ENCODE measurements at places on chromosomes 2 and 18. TPM values are rescaled to one million over a fixed set of nuclear protein-coding genes. Genes with fewer than 3 reads are reported as not detected.

- no peak for DNase-seq
Measured at GRCh38 chr2:19617257-19617848, 258.9 kb upstream of the OSR1 start.

DNA sequence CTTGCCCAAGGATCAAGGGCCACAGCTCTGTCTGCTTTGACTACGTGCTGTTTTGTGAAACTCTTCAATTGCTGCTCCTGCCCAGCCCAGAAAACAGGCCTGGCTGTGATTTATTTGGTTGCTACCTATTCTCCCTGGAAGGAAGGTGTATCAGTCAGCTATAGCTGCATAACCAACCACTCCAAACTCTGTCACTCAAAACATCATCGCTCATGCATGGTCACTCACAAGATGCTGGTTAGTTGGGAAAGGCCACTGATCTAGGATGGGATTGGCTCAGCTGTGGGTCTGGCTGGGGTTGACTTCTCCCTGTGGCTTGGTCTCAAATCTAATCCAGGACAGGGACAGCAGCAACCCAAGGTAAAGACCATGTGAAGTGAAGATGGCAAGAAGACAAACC, 14.6 kb downstream of the TEX51 start:
- DNase-seq, result no peak

GRCh38 chr18:79067611-79068010, 1.6 kb upstream of the ATP9B start:
- DNase-seq, result no peak

- no peak for DNase-seq
Measured at GRCh38 chr2:235685024-235685721, 191.3 kb downstream of the AGAP1 start.

DNA sequence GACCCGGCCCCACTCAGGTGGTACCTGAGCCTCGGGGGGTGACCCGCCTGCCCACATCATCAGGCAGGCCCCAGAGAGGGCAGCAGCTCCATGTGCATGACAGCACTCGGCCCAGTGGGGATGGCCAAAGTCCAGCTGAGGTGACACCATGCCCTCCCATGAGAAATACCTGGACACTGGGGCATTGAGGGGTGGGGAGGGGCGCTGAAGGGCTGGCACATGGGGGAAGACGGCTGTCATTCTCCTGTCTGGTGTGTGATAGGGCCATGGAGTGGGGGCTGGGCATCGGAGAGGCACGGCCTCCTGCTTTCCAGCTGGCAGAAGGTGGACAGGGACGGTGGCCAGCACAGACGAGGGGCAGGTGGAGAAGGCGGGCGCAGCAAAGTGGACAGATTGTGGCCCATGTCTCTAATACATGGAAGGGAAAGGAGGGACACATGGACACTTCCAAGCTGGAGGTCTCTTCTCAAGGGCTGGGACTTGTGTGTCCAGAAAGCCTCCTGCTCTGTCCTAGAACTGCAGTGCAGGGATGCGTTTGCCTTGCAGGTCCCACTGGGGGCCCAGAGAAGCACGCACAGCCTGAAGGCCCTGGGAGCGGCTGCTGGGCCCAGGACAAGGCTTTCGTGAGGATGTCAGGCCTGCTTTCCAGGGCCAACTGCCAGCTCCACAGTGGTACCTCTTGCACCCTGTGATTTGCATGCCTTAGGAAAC, 302.2 kb downstream of the NDUFA10 start:
- DNase-seq, result no peak

GRCh38 chr2:201909348-201909747, 103.0 kb downstream of the CDK15 start:
- no peak for DNase-seq

GRCh38 chr18:52537261-52537660, 197.3 kb downstream of the DCC start:
- no peak for DNase-seq

- DNase-seq, result no peak
Measured at GRCh38 chr2:176753752-176754474, 458.7 kb upstream of the HNRNPA3 start.

GRCh38 chr2:180647221-180647620, 333.2 kb upstream of the UBE2E3 start:
- no peak for DNase-seq

DNA sequence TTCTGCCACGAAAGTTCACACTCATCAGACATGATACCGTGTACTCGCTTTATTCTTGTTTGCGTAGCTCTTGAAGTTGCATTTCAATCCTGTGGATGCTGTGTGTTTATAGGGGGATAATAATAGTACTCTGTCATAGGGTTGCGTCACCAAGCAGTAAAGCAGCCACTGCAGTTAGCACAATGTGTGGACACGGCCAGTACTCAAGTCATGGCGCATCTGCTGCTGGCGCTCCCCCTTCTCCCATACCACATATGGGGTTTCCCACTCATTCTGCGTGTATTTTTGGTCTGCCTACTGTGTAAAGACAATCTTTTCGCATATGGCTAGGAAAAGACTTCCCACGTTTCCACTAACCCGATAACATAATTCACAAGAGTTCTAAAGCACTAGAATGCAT, 2.1 kb upstream of the ZBTB14 start:
- no peak for DNase-seq

DNA sequence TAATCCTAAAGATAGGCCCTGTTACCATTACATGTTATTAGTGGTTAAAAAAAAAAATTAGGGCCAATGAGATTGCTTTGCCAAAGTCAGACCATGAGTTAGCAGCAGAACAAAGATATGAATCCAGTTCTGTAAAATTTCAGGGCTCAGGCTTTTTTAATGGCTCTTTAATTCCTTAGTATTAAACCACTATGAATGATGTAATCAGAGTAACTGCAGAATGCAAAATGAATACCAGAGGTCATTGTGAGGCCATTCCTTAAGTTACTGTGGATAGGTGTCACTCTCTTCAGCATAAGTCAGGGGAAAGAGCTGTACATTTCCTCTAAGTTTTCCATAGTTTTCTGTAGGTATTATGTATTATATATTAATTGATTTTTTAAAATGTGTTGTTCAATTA, 42.2 kb upstream of the TBR1 start:
- no peak for DNase-seq

- DNase-seq, result no peak
Measured at GRCh38 chr2:54685263-54685775, 38.1 kb upstream of the EML6 start.

- DNase-seq, result no peak
Measured at GRCh38 chr18:3328532-3328931, 66.6 kb downstream of the MYL12B start.

GRCh38 chr18:77341527-77342325, 92.1 kb downstream of the GALR1 start:
- no peak for DNase-seq

- DNase-seq, result no peak
Measured at GRCh38 chr2:170475878-170476277, 239.3 kb upstream of the SP5 start.

DNA sequence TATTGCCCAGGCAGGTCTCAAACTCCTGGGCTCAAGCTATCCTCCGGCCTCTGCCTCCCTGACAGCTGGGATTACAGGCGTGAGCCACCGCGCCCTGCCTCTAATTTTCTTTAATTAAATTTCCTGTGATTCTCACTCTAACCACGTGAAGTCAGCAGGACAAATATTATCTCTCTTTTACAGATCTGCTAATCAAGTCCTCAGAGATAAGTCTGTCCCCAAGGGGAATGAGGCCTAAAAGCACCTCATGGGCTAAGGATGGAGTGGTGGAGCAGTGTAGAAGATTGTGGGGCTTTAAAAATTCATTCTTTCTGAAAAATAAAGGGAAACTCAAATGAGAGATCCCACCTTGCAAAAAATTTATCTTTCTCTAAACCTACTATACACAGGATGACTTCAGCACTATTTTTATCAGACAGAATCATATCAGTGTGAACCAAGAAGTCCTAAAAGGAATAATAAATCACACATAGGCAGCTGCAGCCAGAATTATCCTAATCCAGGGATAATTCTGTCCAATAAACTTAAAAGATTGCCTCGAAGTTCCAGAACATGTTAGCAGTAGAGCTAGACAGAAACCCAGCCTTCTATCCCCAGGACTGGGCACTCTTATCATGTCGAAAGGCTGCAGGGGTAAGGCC, 38.3 kb upstream of the BMPR2 start:
- no peak for DNase-seq

DNA sequence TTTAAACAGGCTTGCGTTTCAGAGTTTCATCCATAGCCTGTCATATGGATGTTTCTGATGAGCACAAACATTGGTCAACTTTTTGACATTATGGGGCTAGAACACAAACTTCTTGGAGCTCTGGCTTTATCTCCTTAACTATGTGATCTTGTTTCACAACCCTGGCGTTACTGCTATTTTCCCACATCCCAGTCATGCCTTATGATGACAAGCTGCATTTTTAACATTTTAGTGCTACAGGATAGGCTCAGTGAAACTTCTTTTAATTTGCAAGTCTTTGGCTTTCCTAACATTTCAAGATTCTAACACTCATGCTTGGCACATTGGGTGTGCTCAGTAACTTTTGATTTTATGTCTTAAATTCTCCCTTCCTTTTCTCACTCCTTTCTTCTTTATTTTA, 21.0 kb upstream of the PDE1A start:
- no peak for DNase-seq

GRCh38 chr2:108982259-108982679, 6.8 kb downstream of the EDAR start:
- DNase-seq, result no peak

DNA sequence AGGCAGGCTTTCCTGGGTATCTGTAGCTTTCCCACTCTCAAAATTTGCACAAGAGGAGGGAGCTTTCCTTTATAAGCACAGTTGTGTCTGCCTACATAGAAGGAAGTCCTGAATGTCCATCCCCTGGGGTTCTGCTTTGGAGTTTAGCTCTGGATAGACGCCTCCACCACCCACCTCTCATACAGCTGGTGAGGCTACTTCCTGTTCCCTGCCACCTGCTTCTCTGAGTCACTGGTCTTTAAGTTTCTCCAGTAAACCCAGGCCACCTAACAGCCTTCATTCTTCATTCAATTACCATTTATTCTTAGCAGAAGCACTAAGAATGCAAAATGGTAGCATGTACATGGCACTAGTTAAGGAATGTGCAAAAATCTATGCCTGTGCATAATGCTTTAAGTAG, 407.8 kb downstream of the CDH2 start:
- no peak for DNase-seq

DNA sequence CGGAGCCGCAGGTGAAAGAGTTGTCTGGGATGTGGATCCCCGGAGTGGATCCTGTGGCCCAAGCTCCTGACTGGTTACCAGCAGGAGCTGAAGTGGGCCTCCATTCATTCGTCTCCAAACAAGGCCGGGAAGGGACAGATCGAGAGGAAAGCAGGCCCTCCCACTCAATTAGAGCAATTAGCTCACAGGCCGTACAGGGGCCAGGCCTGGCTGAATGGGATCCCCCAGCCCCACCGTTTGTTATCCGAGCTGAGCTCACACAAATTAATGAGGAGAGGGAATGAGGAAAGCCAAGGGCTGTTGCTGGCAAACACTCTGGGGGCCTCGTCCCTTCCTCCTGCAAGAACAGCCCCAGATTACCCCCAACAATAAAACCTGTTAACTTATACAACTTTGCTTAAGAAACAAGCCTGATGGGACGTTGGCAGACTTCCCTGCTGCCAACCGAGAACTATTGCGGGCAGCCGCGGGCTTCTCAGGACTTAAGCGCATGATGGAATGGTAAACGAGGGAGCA, 338.0 kb downstream of the BCL11A start:
- DNase-seq, result no peak

DNA sequence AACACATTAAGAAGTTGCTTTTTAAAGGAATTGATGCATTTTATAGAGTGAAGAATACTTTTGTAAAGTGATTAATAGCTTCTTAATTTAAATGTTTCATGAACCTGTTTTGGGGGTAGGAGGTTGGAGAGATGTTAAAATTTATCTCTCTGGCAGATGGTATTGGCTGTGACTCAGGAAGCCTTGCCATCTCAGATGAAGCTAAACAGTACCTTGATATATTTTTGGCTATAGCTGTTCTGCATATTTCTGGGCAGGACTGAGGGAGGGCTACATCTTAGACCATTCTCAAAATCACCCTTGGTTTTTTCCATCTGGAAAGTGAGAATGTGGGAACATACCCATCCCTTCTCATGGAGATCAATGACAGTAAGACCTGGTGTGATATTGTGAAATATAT, 13.4 kb downstream of the CAPN14 start:
- DNase-seq, result no peak

GRCh38 chr2:197247083-197247482, 63.5 kb downstream of the ANKRD44 start:
- no peak for DNase-seq

DNA sequence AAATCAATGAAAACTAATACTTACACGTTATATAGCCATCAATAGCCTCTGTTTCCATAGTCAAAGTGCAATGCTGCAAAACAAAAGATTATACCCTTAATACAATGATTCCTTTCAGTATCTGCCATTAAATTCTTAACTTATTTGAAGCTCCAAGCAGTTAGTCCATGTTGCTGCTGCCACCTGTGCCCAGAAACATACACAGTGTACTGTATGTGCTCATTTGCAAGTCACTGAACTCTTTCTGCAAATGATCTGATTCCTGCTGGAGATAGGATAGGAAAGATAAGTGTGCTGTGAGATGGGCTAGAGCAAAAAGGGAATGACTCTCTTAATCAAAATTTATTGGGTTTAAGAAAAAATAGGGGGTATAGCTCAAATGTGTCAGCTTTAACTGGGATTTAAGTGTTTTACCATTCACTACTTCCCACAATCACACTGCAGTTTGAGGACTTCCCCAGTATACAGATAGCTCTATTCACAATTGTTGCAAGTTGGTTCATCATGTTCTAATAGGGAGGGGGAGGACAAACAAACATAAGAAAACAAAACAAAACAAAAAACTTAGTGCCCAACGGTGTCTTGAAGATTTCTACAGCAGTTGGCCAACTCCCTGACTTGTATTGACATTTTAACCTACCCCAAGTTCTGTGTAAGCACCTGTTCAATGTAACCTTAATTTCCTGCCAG, 2.7 kb downstream of the IKZF2 start:
- DNase-seq, result no peak

GRCh38 chr18:68666381-68666780, 48.5 kb downstream of the TMX3 start:
- DNase-seq, result no peak

DNA sequence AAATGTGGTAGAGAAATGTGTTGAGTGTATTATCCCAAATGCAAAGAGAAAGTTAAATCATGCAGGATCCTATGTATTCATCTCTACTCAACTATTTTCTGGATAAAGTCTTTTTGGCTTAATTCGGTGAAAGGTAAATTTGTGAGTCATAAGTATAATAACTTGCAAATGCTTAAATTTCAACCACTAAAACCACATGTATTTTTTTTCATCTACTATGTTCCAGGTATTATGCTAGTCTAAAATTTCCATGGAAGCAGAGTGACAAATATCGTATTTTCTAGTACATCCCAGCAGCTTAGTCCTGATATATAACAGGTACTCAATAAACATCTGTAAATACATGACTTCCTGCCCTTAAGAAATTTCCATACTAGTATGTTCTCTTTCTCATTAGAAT, 6.2 kb downstream of the ALS2 start:
- DNase-seq, result no peak

The PECR gene
- polyA plus RNA-seq, result 36.6 TPM

The MYOM1 gene
- polyA plus RNA-seq, result 8.4 TPM

The TMEM37 gene
- 65.3 TPM for polyA plus RNA-seq

The GDF7 gene
- polyA plus RNA-seq, result 4.9 TPM

The CDCA7 gene
- polyA plus RNA-seq, result 34.6 TPM

The PRKAG3 gene
- not detected for polyA plus RNA-seq

The TEX51 gene
- polyA plus RNA-seq, result not detected

The ZNF396 gene
- polyA plus RNA-seq, result 1.8 TPM

The CARF gene
- 15.5 TPM for polyA plus RNA-seq

The SERPINB8 gene
- 4.0 TPM for polyA plus RNA-seq

The CYS1 gene
- 6.1 TPM for polyA plus RNA-seq

The AGXT gene
- 0.15 TPM for polyA plus RNA-seq

The IL1RL2 gene
- 1.2 TPM for polyA plus RNA-seq

The ALMS1 gene
- polyA plus RNA-seq, result 40.7 TPM

The CKAP2L gene
- 13.4 TPM for polyA plus RNA-seq

The PROKR1 gene
- 1.1 TPM for polyA plus RNA-seq

Data from left renal pelvis (tissue), 4 donors.